ENCODE measurements at places on chromosomes 11 and 22. TPM values are rescaled to one million over a fixed set of nuclear protein-coding genes. Genes with fewer than 3 reads are reported as not detected.

DNA sequence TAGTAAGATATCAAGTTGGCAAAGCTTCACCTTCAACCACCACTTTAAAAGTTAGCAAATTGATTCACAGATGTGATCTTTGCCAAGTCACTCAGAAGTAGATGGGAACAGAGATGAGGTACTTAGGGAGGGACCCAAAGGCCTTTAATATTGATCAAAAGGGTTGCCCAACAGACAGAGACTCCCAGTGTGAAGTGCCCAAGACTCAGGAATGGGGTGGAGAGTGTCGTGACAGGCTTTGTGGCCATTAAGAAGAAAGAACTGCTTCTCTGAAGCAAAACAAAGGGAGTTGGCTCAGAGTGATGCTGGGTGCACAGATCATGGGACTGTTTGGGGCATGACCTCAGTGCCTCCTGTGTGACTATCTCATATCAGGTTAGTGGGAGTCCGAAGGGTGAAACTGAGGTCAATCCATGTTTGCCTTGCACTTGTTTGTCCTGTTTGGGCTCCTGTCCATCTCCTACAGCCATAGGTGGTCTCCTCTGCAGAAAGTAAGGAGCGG lies 132.3 kb downstream of the APIP start:
- DNase-seq: no peak

GRCh38 chr22:24434471-24435322 lies 7.3 kb downstream of the ADORA2A start:
- DNase-seq: no peak

GRCh38 chr11:60834742-60835533 lies 7.0 kb upstream of the CCDC86 start:
- DNase-seq: no peak

DNA sequence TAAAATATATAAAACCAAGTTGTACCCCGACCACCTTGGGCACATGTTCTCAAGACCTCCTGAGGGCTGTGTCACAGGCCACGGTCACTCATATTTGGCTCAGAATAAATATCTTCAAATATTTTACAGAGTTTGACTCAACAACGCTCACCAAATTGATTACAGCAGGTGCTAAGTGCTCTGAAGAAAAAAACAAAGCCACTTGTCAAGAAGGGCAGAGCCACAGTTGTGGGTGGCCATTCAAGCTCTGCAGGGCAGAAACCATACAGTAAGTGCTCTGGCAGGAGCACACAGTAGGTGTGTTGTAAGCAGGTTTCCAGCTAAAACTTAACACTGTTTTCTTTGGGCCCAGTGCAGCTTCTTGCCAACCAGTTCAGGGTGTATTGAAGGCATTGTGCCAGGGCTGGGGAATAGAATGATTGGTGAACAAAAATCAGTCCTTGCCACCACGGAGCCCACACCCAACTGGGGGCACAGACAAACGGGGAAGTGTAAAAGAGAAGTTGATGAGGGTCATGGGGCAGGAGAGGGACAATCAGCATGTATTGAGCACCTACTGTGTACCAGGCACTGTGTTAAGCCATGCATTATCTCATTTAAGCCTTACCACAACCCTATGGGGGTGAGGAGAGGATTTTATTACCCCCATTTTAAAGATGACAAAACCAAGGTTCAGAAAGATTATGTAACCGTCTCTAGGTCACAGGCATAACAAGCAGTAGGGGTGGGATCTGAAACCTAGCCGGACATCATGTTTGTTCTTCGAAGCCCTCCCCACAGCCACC lies 18.2 kb downstream of the ARRB1 start:
- DNase-seq: no peak

GRCh38 chr22:35524966-35525686 lies 15.5 kb upstream of the RASD2 start:
- DNase-seq: no peak

- no peak for DNase-seq
Observed at GRCh38 chr11:58286249-58286648, 18.2 kb upstream of the OR10W1 start.

DNA sequence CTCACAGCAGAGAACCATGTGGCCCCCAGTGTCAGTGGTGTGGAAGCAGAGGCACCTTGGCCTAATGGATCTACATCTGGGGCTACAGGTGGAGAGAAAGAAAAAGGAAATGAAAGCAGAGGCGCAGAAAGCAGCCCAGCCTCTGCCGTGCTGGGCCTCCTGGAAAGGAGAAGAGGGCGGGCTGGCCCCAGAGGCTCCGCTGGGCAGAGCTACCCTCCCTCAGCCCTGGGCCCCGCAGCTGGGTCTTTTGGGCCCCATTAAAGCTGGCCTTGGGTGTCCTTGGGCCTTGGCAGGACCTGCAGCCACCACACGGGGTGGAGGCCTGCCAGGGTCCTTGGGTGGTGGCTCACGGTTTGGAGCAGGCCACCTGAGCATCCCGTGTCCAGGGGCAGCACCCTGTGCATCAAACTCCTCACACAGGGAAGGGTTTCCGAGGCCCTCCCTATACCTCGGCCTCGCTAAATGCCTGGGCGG lies 31.6 kb upstream of the GAL start:
- no peak for DNase-seq

GRCh38 chr22:37138849-37139561 lies 10.7 kb downstream of the IL2RB start:
- no peak for DNase-seq

DNA sequence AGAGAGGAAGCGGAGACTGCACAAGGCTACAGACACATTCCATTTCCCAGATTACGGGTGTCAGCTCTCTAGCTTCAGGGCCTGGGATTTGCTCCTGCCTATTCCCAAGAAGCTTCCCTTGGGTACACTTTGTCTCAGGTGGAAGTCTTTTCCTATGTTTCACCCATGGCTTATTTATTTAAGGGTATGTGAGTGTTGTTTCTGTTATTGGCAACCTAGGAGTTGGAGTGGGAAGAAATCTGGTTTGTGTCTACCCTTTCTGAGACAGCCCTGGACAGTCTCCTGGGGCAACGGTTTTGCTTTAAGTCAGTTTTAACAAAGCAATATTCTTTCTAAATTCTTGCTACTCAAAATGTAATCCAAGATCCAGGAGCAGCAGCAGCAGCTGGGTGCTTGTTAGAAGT lies 127.0 kb downstream of the MICAL2 start:
- no peak for DNase-seq

DNA sequence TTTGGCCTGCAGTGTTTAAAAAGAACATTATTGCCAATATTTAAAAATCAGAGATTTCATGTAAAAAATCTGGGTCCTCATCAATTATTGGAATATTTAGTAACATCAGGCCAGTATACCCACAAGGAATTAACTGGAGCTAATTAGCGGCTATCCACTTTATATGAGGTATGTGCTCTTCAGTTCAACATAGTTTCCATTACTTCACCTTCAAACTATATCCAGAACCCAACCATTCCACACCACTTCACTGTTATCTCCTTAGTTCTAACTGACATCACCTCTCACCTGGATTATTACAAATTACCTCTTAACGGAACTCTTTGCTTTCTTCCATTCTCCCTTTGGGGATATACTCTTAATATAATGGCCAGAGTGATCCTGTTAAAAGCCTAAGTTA lies 64.7 kb downstream of the DENND5A start:
- no peak for DNase-seq

GRCh38 chr11:4022669-4023068 lies 71.9 kb upstream of the RRM1 start:
- DNase-seq: no peak

DNA sequence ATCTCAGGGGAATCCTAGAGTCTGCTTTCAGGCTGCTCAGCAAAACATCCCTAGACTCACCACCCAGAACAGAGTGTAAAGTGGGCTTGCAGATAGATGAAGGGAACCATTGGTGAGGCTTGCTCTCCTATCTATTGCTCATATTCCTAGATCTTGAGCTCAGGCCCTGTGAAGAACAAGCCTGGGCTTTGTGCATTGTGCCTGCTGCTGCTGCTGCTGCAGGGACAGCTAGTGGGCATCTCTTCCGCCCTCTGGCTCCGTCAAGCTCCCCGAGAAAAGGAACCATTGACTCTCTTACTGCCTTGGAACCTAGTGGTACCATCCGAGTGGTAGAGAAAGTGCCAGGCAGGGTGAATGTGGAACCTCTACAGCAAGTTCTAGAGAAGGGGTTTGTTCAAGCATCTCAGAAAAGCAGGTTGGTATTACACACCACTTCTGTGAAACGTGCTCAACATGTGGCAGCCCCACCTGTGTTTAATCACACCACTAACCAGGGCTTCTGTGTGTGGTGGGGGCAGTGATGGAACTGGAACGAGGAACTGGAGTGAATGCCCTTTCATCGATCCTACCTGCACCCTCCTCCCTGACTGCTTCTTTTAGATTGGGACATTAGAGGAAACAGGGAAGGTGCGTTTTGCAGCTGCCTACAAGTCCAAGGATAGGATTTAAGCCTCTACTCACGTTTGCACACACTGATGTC lies 4.4 kb downstream of the BACE1-AS start:
- DNase-seq: no peak

GRCh38 chr11:111361874-111362273 lies 17.2 kb downstream of the POU2AF1 start:
- DNase-seq: no peak

DNA sequence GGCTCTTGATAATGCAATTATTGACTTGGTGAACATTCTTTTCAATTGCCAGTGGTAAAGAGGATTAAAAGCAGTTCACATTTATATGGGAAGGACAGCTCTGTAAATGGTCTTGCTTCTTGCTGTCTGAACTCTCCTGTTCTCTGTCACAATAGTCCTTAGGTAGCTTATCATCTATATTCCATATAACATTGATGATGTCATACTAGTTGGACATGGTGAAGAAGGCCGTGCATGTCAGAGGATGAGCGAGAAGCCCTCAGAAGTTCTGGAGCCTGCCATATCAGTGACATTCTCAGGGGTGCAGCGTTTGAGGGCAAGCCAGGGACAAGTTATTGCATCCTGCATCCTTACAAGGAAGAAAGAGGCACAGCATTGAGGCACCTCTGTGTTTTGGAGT lies 2.6 kb upstream of the CHKB start:
- DNase-seq: no peak

DNA sequence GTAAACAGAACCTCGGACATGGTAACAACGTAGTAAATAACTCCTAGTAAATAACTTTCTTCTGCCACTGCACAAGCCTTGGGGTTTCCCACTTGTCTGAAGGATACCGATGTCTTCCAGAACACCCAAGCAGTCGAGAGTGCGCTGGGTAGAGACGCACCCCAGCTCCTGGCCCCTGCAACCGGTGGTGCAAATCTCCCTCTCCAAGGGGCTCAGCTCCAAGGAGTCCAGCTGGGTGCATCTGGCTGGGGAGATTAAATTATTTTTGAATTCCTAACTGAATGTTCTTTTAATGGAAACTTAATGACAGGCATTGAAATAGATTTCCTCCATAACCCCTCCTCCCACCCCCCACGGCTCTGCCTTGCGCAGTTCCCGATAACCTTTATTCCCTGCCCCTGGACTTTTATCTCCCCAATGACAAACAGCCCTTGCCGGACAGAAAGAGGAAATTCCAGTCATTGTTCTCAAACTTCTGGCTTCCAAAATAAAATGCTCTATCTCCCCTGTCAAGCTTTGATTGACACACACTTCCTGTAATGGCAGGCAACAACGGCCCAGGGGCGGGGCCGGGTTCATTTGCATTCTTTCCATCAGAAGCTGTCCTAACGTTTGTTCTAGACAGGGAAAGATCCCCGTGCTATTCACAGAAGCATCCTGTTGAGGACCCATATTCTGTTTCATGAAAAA lies 31.2 kb downstream of the KCNJ1 start:
- DNase-seq: no peak

GRCh38 chr11:73184953-73185671 lies 33.0 kb upstream of the P2RY2 start:
- no peak for DNase-seq

DNA sequence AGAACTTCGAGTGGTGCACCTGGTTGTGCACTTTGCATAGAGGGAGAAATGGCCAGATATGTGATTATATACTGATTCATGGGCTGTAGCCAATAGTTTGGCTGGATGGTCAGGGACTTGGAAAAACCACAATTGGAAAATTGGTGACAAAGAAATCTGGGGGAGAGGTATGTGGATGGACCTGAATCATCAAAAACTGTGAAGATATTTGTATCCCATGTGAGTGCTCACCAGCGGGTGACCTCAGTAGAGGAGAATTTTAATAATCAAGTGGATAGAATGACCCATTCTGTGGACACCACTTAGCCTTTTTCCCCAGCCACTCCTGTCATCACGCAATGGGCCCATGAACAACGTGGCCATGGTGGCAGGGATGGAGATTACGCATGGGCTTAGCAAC lies 48.0 kb upstream of the NARS2 start:
- no peak for DNase-seq

DNA sequence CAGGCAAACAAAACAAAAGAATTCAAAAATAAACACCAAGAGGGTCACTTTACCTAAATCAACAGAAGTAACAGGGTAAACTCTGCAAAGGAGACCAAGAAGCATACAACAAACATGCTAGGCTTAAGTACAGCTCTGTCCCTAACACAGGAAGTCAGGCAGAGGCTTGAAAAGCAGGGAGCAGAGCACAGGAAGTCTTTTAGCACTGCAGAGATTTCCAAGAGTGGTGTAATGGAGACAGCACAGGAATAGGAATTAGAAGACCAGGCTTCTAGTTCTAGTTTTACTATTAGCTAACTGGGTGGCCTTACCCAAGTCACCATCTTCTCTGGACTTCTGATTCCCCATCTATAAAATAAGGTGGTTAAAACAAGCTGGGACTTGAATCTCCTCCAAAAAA lies 1.9 kb downstream of the RBFOX2 start:
- DNase-seq: no peak

DNA sequence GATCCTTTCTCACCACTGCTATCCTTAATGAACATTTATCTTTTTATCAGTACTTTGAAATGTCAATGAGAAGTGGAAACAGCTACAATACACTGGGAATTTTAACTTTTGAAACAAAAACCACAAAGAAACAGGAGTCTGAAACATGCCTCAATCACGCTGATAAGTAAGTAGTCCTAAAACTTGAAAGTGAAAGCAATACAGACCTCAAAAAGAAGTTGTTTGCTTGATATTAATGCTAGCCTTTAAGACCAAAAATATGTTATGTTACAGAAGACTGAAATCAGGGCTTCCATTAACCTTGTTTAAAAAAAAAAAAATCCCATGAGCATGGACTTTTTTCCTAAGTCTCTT lies 21.3 kb downstream of the PHF21A start:
- no peak for DNase-seq

GRCh38 chr11:44622721-44623258 lies 57.3 kb downstream of the CD82 start:
- peak; percentile 54 for DNase-seq

GRCh38 chr11:68358416-68358815 lies 46.0 kb downstream of the LRP5 start:
- no peak for DNase-seq

- peak; percentile 70 for DNase-seq
Observed at GRCh38 chr22:19523240-19524169, 705 bp downstream of the CLDN5 start.

The GAL gene
- 3.4 TPM for total RNA-seq

The SNAP29 gene
- total RNA-seq: 20.4 TPM

The ADAMTS15 gene
- total RNA-seq: 22.0 TPM

The LAMTOR1 gene
- 73.0 TPM for total RNA-seq

The LUZP2 gene
- total RNA-seq: 6.5 TPM

The THYN1 gene
- total RNA-seq: 28.7 TPM

The MAML2 gene
- 20.8 TPM for total RNA-seq

The CACNA1I gene
- total RNA-seq: 0.60 TPM

The F2 gene
- total RNA-seq: 12.1 TPM

The BATF2 gene
- 1.0 TPM for total RNA-seq

The ARHGAP42 gene
- total RNA-seq: 22.6 TPM

The SLC22A6 gene
- not detected for total RNA-seq
